ENCODE measurements at places on chromosomes 11 and 22. TPM values are rescaled to one million over a fixed set of nuclear protein-coding genes. Genes with fewer than 3 reads are reported as not detected.

- DNase-seq, result no peak
Measured at GRCh38 chr22:24181996-24182899, 961 bp downstream of the SUSD2 start.

GRCh38 chr11:45155627-45156180 lies 9.3 kb downstream of the PRDM11 start:
- no peak for DNase-seq

GRCh38 chr11:31479066-31479465 lies 30.4 kb downstream of the IMMP1L start:
- no peak for DNase-seq

Gene CCDC88B
- total RNA-seq, result 1.2 TPM

- DNase-seq, result no peak
Measured at GRCh38 chr11:64084146-64084950, 48.6 kb downstream of the FLRT1 start.

DNA sequence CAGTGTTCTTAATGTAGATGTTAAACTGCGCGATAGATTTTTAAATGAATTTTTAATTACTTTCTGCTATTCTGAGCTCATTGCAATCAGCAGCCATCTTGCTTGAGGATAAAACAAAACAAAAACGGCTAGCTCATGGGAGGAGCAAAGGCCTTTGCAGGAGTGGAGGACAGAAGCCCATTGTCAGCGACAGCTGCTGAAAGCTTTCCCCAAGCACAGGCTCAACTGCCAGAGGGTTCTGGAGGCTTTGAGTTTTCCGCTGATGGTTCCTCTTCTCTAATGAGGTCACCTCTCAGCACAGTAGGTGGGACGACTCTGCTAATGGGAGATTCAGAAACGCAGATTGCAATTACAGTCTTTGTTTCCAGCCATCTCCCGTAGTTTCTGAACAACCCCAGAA lies 167.1 kb upstream of the TTC12 start:
- no peak for DNase-seq

GRCh38 chr11:34501949-34502348 lies 11.6 kb downstream of the ELF5 start:
- DNase-seq, result no peak

Gene OR2AG2
- 0.09 TPM for total RNA-seq

- DNase-seq, result no peak
Measured at GRCh38 chr11:63564784-63565350, 1.7 kb upstream of the PLAAT2 start.

- no peak for DNase-seq
Measured at GRCh38 chr11:64060263-64060860, 24.6 kb downstream of the FLRT1 start.

DNA sequence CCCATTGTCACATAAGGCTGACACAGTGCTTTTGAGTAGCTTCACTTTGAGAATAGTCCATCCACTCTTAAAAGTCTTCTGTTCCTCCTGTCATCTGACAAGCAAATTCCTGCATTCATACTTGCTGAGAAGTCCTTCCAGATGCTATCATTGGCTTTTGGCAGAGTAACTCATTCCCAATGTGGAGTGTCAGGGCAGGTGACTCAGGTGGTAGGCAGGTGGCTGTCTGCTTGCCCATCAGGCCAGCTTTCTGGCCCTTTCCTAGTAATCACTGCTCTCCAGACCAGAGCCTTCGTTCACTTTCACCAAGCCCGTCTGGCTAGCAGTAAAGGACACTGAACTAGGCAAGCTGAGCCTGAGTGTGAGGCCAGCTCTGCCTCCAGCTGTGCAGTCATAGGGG lies 162.5 kb upstream of the CCDC90B start:
- no peak for DNase-seq

Gene SLCO2B1
- total RNA-seq, result 2.0 TPM

Gene CNGA4
- total RNA-seq, result not detected

Gene RRP8
- total RNA-seq, result 10.2 TPM

- DNase-seq, result no peak
Measured at GRCh38 chr11:119880143-119880542, 151.1 kb upstream of the NECTIN1 start.

Gene TM7SF2
- 10.0 TPM for total RNA-seq

GRCh38 chr11:3994030-3994640 lies 100.5 kb upstream of the RRM1 start:
- DNase-seq, result no peak

Gene TMEM191C
- total RNA-seq, result 0.08 TPM

DNA sequence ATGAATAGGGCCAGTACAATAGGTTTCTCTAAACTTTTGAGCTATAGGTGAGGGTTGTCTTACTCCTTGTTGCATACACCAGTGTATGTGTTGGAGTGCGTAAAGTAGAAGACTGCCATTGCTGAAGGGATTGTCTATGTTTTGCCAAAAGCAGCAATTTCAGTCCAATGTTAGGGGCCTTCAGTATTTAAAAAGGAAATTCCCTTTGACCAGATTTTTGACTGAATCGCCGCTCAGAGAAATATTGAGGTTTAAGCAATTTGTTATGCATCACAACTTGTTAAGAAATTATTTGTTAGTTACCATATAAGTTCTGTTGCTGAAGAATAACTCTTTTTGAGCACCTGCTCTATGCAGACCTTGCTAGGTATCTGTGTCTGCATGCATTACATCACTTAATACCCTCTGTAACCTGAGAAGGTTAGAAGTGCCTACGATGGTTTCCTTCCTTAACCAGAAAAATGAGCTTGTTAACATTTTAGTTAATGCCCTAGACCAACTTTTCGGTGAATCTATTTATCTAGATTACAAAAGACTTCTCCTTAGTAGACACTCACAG lies 33.9 kb downstream of the MMP20 start:
- DNase-seq, result no peak

- DNase-seq, result no peak
Measured at GRCh38 chr11:92626624-92627023, 342.8 kb upstream of the MTNR1B start.

Gene FAM118B
- 32.9 TPM for total RNA-seq

DNA sequence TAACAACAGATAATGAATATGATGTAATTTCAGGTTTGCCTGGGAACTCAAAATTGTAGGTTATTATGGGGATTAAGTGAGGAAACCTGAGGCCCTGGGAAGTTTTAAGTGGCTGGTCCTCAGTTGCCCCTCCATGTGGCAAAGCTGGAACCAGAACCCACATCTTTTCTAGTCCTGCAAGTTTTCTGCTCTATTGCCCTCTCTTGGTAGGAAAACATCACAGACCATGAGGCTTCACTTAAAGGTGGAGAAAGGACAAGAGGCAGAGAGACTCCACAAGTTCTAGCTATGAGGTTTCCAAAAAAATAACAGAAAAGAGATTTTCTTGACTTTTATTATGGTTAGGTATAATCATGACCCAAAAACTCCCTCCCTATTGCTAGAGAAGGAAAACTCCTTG lies 115.5 kb upstream of the DDI1 start:
- no peak for DNase-seq

DNA sequence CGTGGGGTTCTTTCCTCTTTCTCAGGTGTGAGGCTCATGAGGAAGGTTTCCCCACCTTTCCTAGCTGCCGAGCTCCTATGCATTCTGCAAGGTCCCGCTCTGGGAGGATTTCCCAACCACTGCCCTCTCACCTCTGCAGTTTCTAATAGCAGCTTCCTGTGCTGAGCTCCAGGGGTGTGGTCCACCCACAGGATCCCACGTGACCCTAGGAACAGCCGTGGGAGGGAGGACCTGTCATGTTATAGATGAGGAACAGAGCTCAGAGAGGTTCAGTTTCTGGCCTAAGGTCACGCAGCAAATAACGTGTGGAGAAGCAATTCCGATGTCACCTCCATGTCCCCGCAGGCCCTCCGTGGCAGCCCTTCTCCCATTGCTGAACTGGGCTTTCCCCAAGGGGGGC lies 38.5 kb downstream of the FLRT1 start:
- DNase-seq, result peak; percentile 7

Gene FAM83F
- not detected for total RNA-seq

DNA sequence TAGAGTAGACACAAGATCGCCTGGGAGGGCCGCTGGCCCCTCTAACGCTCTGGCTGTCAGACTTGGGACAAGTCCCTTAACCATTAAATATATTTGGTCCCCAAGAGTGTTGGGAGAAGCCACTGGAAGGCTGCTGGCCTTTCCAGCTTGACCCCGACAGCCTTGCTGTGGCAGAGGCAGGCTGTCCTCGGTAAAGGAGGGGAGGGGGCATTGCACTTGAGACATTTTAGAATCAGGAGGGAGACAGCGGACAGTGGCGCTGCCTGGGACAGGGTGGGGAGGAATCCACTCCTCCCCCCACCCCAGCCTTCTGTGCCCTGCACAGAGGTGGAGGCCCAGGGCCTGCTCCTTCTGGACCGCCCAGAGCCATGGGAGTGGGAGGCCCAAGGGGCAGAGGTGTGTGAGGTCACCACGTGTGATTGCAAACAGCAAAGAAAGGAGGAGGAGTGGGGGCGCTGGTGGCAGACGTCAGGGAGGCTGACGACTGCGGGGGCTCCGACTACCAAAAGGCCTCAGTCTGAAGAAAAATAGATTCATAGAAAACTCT lies 28.9 kb downstream of the APOL1 start:
- no peak for DNase-seq

Gene SEC14L6
- not detected for total RNA-seq

DNA sequence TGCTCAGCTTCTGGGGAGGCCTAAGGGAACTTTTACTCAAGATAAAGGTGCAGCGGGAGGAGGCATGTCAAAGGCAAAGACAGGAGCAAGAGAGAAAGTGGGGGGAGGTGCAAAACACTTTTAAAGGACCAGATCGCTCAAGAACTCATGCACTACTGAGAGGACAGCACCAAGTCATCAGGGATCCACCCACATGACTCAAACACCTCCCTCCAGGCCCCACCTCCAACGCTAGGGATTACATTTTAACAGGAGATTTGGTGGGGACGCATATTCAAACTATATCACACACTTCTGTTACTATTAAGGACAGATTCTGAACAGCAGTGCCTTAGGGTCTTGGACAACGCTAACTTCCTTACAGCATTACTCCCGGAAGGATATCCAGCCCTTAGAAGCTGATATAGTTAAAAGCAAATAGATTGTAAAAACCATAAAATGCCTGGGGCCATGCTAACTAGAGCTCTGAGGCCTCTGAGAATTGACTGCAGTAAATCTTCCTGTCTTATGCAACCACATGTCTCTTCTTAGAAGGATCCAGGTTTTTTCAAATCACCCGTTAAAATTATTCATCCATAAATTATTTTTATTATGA lies 16.7 kb upstream of the ZC3H12C start:
- no peak for DNase-seq

DNA sequence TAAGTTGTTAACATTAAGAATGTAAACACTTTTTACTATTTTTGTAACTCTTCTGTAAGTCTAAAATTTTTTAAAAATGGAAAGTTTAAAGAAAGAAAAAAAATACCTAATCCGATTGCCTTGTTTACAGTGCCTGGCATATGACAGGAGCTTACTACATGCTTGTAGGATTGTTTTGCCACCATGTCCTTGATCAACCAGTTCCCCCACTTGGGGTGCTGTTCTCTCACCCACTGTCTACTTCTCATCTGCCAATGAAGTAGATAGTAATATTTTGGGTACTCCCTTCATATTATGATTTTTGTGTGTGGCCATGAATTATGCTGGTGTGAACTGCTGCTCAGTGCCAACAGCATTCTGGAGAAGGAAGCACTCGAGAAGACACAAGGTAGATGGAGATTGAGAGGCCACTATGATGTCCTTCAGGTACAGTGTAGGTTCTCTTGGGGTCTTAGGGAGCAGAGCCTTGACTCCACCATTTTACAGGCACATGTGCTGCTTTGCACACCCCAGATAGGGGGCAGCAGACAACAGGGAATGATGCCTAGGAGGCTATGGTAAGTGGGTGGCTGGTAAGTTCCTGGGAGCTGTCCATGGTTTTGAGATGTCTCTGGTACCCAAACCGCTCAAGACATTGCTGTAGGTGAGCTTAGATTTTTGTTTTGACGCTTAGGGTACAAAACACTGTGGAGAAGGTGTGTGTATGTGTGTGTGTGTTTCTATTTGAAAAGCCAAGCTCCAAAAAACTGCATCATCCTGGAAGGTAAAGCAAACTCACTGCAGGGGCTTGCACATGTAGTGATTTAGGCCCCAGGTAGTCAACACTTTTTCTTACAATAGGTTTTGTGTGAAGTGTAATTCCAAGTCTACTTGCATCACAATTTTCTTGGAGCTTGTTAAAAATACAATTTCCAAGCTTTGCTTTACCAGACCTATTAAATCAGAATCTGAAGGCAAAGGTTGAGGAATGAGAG lies 494.5 kb upstream of the LARGE1 start:
- no peak for DNase-seq

Gene TSKU
- 24.6 TPM for total RNA-seq

DNA sequence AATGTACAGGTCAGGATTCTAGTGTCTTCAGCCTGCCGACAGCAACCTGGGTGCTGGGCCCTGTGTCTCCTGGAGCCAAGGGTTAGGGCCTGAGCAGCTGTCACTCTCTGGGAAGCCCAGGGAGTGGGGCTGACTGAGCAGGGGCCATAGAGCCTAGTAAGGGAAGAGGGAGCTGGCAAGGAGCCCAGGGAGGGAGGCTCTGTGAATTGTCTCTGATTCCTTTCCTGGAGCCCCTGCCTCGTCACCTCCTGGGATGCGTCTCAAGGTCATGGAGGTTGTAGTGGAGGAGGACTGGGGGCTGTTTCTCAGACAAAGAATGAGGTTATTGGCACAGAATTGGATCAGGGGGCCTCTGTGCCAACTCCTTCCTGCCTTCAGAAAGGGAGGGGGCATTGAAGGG lies 11.8 kb downstream of the SOX10 start:
- DNase-seq, result no peak

DNA sequence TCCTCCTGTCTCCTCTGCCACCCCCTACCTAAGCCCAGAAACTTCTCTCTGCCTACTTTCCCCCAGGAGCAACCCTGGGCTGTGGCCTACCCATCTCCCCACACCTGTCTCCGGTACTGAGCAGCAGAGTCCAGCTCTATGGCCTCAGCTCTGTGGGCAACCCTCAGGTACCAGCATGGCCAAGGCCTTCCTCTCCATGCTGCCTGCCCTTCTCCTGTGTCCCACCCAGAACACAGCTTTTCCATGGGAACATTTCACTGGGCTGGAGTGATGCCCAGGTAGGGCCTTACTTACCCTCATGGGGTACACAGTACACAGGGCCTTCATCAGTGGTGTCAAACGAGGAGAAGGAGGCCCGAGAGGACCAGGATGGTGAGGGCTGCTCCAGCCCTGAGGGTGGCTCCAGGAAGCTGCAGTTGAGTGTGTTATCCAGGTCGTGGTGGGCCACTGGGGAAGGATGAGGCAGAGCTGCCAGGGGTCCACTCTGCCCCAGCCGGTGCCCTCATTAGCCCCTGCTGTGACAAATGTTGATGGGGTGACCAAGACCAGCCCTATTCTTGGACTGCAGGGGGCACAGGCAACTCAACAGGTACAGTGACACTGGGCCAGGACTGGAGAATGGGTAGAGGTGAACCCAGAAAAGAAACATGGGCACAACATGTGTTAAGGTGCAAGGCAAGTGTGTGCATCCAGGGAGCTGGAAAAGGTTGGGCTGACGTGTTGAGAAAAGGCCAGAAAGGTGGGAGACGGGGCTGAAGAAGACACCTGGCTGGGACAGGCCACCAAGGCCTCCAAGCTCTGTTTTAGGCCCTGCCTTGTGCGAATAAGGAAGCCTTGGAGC lies 10.3 kb downstream of the SCARF2 start:
- DNase-seq, result no peak

- peak; percentile 40 for DNase-seq
Measured at GRCh38 chr22:27755521-27756211, 45.9 kb downstream of the MN1 start.

Gene P2RY6
- not detected for total RNA-seq
